ENCODE measurements at places on chromosomes 5 and 9.
A peak's percentile ranks its signal among the peaks of the same experiment; 100 is the strongest.

- no peaks in the 10 kb centered on the region for H3K4me1 ChIP-seq
- no peaks in the 10 kb centered on the region for H3K36me3 ChIP-seq
- no peak for DNase-seq
- no peaks in the 10 kb centered on the region for H3K27me3 ChIP-seq
These were observed 225.3 kb downstream of the NR2F1-AS1 start for GRCh38 chr5:93355691-93356090.

DNA sequence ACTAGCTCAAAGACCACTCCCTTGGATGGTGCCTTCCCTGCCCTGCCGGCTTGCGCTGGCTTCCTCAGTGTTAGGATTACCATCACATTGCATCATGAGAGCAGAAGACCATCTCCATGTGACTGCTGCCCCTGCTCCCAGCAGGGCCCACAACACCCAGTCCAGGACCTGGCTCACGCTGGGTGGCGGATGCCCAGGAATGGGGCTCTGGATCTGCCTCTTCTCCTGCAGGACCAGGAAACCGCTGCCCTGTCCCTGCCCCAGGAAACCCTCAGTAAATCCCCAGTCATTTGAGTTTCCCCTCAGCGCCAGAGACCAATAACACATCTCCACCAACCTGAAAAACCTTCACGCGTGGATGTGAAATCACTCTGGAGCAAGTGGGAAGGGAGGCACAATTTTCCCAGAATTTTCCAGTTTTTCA lies 3.3 kb upstream of the RNF44 start:
- peaks cover 51% of the 10 kb centered on the region for H3K36me3 ChIP-seq
- DNase-seq, result no peak
- no peaks in the 10 kb centered on the region for H3K27me3 ChIP-seq
- H3K4me3 ChIP-seq, result peak overlapping the region; percentile 89
- H3K4me1 ChIP-seq, result peaks cover 59% of the 10 kb centered on the region

DNA sequence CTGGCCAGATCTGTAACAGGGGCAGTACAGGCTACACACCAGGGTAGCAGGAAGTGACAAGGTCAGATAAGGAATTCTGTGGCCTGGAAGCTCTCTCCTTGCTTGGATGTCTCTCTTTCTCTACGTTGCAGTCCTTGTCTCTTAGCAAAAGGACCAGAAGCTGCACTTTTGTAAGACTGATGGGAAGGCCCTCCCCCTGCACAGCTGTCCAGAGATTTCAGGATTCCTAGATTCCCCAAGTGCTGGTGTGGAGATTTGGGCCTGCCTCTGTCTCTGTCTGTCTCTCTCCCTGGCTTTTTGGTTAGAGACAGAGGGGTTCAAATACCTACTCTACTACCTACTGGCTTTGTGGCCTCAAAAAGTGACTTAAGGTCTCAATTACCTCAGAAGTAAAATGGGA lies 10.0 kb upstream of the CNTFR start:
- H3K27ac ChIP-seq, result no peak overlapping the region
- no peak overlapping the region for H3K4me3 ChIP-seq
- peaks cover 2% of the 10 kb centered on the region for H3K4me1 ChIP-seq
- H3K27me3 ChIP-seq, result peaks cover 28% of the 10 kb centered on the region
- no peak for DNase-seq

GRCh38 chr9:72356041-72356582 lies 8.9 kb downstream of the ZFAND5 start:
- DNase-seq, result no peak
- peak overlapping the region; percentile 67 for H3K27ac ChIP-seq
- peaks cover 37% of the 10 kb centered on the region for H3K4me1 ChIP-seq
- H3K27me3 ChIP-seq, result no peaks in the 10 kb centered on the region
- no peak overlapping the region for H3K4me3 ChIP-seq
- H3K36me3 ChIP-seq, result peaks cover 94% of the 10 kb centered on the region

GRCh38 chr5:87382224-87382623 lies 30.5 kb downstream of the CCNH start:
- H3K27ac ChIP-seq, result peak overlapping the region; percentile 16
- no peaks in the 10 kb centered on the region for H3K27me3 ChIP-seq
- H3K4me1 ChIP-seq, result peaks cover 21% of the 10 kb centered on the region
- H3K36me3 ChIP-seq, result peaks cover 80% of the 10 kb centered on the region

DNA sequence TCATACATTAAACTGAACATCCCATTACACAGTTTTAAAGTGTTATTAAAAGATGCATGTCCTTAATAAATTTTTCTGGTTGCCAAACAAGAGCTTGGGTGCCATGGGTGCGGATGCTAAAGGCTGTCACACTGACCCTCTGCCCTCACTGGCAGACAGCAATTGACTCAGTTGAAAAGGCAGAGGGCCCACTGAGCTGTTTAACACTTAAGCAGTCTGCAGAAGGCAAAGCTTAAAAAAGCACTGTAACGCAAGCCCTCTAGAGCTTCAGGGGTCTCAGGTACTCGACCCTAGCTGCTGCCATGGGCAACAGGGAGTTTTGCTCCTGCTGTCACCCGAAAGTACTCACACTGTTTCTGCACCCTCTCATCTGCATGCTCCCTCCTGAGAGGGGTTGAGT lies 726.4 kb upstream of the TYRP1 start:
- no peak overlapping the region for H3K27ac ChIP-seq
- DNase-seq, result no peak
- no peak overlapping the region for H3K4me3 ChIP-seq
- no peaks in the 10 kb centered on the region for H3K36me3 ChIP-seq

- no peaks in the 10 kb centered on the region for H3K27me3 ChIP-seq
- peaks cover 20% of the 10 kb centered on the region for H3K36me3 ChIP-seq
- peaks cover 18% of the 10 kb centered on the region for H3K4me1 ChIP-seq
- no peak overlapping the region for H3K27ac ChIP-seq
- H3K4me3 ChIP-seq, result peak overlapping the region; percentile 15
These were observed 1.4 kb upstream of the AGGF1 start for GRCh38 chr5:77028631-77029375.

DNA sequence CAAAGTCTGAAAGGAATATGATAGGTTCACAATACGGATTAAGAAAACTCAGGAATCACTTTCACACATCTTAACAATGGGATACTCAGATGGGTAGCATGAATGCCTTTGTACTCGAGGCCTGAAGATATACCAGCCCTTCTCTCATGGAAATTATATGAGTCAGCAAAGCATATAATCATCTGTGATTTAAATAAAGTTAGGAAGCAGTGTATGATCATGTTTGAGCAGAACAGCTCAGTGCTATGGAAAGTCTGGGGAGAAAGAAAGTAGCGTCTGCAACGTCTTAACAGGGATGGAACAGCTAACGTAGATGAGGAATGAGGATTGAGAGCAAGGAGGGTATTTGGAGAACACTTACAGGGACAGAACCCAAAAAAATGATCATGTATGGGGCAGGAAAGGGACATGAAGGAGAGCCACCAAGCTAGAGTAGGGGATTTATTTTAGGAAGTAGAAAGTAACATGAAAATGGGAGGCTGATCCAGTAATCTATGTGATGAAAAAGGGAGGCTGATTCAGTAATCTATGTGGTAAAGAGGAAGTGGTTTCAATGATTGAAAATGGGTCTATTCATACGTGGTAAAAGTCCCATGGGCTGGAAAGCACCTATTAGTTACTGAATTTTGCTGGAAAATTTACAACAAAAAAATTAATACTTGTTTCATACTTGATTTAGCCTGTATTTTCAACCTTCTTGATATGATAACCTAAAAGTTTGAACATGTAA lies 85.9 kb downstream of the GNA14 start:
- H3K27me3 ChIP-seq, result peaks cover 12% of the 10 kb centered on the region
- no peak overlapping the region for H3K4me3 ChIP-seq
- H3K27ac ChIP-seq, result no peak overlapping the region
- no peak for DNase-seq

DNA sequence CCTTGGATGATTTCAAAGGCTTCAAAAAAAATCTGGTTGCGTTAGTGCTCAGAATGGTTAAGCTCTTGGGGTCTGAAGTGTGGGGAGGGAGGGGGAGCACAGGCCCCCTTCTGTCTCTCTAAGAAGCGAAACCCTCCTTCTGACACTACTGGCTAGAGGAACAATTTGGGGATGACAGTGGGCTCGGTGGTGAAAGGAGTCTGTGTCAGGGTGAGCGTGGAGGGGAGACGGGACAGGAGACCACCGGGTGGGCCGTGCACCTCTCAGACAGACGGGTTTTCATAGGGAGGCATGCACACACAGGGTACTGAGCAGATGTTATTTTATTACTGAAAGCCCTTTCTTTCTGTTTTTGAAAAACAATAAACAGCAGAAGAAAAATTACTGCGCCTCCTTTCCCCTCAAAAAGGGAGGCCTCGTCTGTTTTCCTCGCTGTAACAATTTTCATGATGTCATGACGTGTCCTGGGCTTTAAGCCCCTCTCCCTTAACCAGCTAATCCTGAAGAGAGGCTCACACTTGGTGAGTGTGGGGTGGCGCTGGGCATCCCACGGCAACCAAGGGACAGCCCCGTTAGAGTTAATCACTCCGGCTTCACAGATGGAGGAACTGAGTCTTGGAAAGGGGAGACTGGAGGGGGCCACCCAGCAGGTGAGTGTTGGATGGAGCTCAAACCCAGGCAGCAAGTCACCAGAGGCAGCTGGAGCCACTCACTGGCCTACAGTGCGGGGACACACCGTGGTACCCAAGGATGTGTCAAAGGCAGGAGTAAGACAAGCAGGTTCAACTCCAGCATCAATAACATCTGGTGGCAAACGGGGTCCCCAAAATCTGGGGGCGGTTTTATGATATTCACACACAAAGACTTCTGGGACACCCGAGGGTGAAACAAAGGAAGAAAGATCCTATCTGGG lies 53.4 kb downstream of the PTCH1 start:
- peak overlapping the region; percentile 78 for H3K4me3 ChIP-seq
- H3K27me3 ChIP-seq, result no peaks in the 10 kb centered on the region
- DNase-seq, result no peak
- peaks cover 45% of the 10 kb centered on the region for H3K4me1 ChIP-seq
- peaks cover 62% of the 10 kb centered on the region for H3K36me3 ChIP-seq

GRCh38 chr9:104826911-104827310 lies 63.0 kb downstream of the NIPSNAP3B start:
- no peak overlapping the region for H3K27ac ChIP-seq
- no peaks in the 10 kb centered on the region for H3K4me1 ChIP-seq
- H3K36me3 ChIP-seq, result peaks cover 39% of the 10 kb centered on the region
- no peak overlapping the region for H3K4me3 ChIP-seq
- no peak for DNase-seq

DNA sequence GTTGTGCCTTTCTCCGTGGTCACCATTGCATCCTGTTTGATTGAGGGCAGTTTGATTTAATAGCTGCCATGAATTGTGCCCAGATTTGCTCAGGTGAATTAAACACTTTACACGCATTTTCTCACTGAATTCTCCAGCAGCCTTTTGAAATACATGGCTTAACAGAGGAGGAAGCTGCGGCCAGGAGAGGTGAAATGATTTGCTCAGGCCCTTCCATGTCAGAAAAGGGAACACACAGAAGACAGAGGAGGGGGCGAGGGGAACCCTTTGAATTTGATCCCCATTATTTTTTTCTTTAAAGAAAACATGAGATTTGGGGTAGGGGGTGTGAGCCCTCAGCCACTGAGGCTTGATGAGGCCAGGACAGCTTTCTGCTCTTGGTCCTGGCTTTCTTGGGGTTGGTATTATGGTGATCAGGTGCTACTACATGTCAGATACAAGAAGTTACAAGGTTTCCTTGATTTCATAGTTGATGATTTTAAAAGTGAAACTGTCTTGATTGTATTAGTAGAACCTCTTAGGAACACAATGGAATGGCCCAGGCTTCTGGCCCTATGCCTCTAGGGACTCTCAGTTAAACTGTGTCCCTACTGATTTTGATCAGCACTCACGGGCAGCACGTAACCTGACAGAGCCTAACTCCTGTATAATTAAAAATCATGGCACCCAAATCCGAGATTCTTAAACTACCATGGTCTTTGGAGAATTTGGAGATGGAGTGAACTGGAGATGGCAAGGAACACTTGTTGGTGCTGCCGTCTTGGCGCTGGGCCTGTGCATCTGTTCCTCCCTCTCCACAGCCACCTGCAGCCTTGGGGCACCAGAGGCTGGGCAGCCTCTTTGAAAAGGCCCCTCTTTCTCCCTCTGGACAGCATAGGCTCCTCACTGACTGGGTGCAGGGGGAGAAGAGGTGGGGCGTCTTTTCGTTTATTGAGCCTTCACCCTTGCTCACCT lies 107.9 kb downstream of the TRIO start:
- no peaks in the 10 kb centered on the region for H3K36me3 ChIP-seq
- H3K4me3 ChIP-seq, result no peak overlapping the region

- peak within 1 kb of the TSS; percentile 64 for H3K4me3 ChIP-seq
- H3K27ac ChIP-seq, result no peak within 1 kb of the TSS
- H3K4me1 ChIP-seq, result no peaks in the 10 kb centered on the region
- no peaks in the 10 kb centered on the region for H3K36me3 ChIP-seq
- DNase-seq, result peak; percentile 33
These were observed at the start of gene ARHGEF28 for GRCh38 chr5:73625944-73626811. ARHGEF28 (plus strand) TSS chr5:73626196; CDS start chr5:73684852, 58,656 bp downstream.

DNA sequence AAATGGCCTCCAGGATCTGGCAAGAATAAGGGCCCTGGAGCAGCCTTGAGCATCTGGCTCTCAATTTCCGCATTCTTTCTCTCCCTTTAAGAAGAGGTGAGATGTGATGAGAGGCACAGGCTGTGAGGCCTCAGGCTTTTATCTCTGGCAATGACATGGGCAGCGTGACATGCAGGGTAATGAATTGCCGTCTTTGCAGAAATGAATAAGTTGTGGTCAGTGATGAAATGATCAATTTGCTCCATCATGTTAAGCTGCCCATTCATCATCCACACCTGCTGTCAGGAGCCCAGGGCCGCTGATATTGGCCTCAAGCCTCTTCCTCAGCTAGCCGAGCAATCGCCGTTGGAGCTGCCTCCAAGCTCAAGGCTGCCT lies 265.3 kb downstream of the TRIM32 start:
- H3K27me3 ChIP-seq, result no peaks in the 10 kb centered on the region
- H3K36me3 ChIP-seq, result no peaks in the 10 kb centered on the region
- H3K27ac ChIP-seq, result no peak overlapping the region

GRCh38 chr5:103624675-103625074 lies 62.1 kb upstream of the NUDT12 start:
- no peaks in the 10 kb centered on the region for H3K36me3 ChIP-seq
- H3K27ac ChIP-seq, result no peak overlapping the region
- H3K27me3 ChIP-seq, result no peaks in the 10 kb centered on the region
- no peak for DNase-seq
- H3K4me3 ChIP-seq, result no peak overlapping the region

- H3K4me3 ChIP-seq, result peak overlapping the region; percentile 79
- H3K36me3 ChIP-seq, result peaks cover 95% of the 10 kb centered on the region
- H3K27me3 ChIP-seq, result no peaks in the 10 kb centered on the region
- peak overlapping the region; percentile 84 for H3K27ac ChIP-seq
- H3K4me1 ChIP-seq, result peaks cover 54% of the 10 kb centered on the region
These were observed 21.3 kb downstream of the AKNA start for GRCh38 chr9:114366334-114367128.

DNA sequence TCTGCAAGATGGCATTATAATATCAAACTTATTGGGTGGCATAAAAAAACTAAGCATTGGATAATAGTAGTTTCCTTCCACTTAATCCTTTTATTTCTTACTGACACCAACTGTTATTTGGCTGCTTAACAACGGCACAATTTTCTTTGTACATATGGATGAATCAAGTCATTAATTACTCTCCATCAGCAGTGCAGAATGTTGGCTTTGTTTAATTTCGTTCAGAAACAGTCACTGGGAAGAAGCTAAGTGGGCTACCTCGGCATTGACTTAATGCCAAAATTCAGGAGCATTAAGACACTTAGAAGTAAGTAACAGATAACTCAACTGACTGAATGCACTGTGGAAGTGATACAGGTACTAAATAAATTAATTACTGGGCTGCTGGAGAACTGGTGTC lies 460.4 kb downstream of the CTNND2 start:
- H3K27me3 ChIP-seq, result no peaks in the 10 kb centered on the region
- H3K4me1 ChIP-seq, result no peaks in the 10 kb centered on the region
- no peak for DNase-seq
- H3K27ac ChIP-seq, result no peak overlapping the region
- H3K36me3 ChIP-seq, result no peaks in the 10 kb centered on the region
- no peak overlapping the region for H3K4me3 ChIP-seq

All from effector memory CD8-positive, alpha-beta T cell (primary cell).